Thoracic aorta (tissue), 2 donors: ENCODE measurements at places on chromosomes 4 and X.

DNA sequence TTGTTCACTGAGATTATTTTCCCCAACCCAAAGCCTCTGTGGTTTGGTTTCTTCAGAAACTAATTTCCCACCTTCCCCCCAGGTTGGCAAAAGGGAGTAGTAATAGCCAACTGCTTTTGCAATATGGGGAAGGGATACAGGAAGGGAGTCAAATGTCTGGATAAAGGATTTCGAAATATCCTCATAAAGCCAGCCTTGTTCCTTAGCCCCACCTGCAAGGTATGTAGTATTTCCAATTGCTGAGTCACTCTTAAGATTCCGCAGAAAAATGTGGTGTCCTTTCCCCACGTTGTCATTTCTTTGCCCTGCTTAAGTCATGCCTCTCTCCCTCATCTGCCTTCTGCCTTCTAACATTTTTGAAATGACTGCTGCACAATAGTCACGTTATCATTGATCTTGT, 138.8 kb upstream of the DCAF8L1 start:
- no peak overlapping the region for H3K4me3 ChIP-seq
- DNase-seq, result no peak
- no peak overlapping the region for H3K27ac ChIP-seq

- no peaks in the 10 kb centered on the region for H3K36me3 ChIP-seq
- no peak overlapping the region for H3K27ac ChIP-seq
- no peaks in the 10 kb centered on the region for H3K27me3 ChIP-seq
- DNase-seq, result no peak
Observed at GRCh38 chr4:69717778-69718177, 42.6 kb downstream of the SULT1B1 start.

GRCh38 chr4:151455212-151455611, 46.2 kb downstream of the FHIP1A start:
- no peak overlapping the region for H3K4me3 ChIP-seq
- DNase-seq, result no peak
- no peak overlapping the region for H3K27ac ChIP-seq

- H3K27me3 ChIP-seq, result no peaks in the 10 kb centered on the region
- H3K36me3 ChIP-seq, result no peaks in the 10 kb centered on the region
- H3K4me1 ChIP-seq, result no peaks in the 10 kb centered on the region
- no peak overlapping the region for H3K4me3 ChIP-seq
- no peak overlapping the region for H3K27ac ChIP-seq
Observed at GRCh38 chr4:122603156-122603574, 17.7 kb downstream of the IL21 start.

- no peaks in the 10 kb centered on the region for H3K27me3 ChIP-seq
- H3K4me3 ChIP-seq, result no peak overlapping the region
- H3K36me3 ChIP-seq, result no peaks in the 10 kb centered on the region
- DNase-seq, result no peak
- no peaks in the 10 kb centered on the region for H3K4me1 ChIP-seq
Observed at GRCh38 chr4:3835527-3836405, 69.6 kb downstream of the ADRA2C start.

DNA sequence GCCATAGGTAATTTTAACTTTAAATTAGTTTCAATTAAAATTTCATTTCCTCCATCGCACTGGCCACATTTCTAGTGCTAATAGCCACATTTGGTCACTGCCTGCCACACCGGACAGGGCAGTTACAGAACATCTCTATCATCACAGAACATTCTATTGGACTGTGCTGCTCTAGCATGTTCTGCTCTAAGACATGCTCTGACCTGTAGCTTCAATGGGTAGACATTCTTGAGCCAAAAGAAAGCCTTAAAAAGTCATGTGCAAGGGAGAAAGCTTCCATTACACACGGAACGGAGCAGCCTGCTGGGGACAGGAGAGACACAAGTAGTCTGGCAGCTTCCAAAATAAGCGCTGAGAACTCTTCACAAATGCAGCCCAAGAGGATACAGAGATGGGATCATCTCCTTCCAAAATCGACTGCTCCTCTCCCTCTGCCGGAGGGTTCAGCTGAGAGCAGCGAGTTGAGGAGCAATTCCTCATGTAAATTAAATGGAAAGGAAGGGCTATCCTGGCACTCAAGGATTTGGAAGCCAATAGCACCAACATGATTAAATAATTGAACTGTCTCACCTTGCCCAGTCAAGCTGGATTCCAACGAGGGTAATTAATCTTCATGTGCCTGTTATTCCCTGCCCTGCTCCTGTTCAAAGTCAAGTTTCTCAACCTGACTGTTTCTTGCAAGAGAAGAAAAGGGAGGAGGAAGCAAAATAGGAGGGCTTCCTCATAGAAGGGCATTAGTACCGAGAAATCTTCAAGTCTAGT, 336.4 kb upstream of the NOCT start:
- peaks cover 20% of the 10 kb centered on the region for H3K4me1 ChIP-seq
- DNase-seq, result no peak
- H3K36me3 ChIP-seq, result no peaks in the 10 kb centered on the region
- no peak overlapping the region for H3K4me3 ChIP-seq
- H3K27me3 ChIP-seq, result no peaks in the 10 kb centered on the region
- no peak overlapping the region for H3K27ac ChIP-seq

- no peaks in the 10 kb centered on the region for H3K27me3 ChIP-seq
- no peaks in the 10 kb centered on the region for H3K36me3 ChIP-seq
- no peak for DNase-seq
- H3K27ac ChIP-seq, result no peak overlapping the region
- no peaks in the 10 kb centered on the region for H3K4me1 ChIP-seq
Observed at GRCh38 chrX:12210971-12211370, 72.7 kb downstream of the FRMPD4 start.

- no peaks in the 10 kb centered on the region for H3K36me3 ChIP-seq
- H3K27me3 ChIP-seq, result no peaks in the 10 kb centered on the region
- no peak for DNase-seq
- H3K27ac ChIP-seq, result no peak overlapping the region
- H3K4me1 ChIP-seq, result no peaks in the 10 kb centered on the region
Observed at GRCh38 chr4:61149278-61149677, 50.8 kb upstream of the ADGRL3 start.

GRCh38 chr4:60389633-60390032, 810.5 kb upstream of the ADGRL3 start:
- H3K4me1 ChIP-seq, result no peaks in the 10 kb centered on the region
- no peak for DNase-seq
- H3K4me3 ChIP-seq, result no peak overlapping the region

DNA sequence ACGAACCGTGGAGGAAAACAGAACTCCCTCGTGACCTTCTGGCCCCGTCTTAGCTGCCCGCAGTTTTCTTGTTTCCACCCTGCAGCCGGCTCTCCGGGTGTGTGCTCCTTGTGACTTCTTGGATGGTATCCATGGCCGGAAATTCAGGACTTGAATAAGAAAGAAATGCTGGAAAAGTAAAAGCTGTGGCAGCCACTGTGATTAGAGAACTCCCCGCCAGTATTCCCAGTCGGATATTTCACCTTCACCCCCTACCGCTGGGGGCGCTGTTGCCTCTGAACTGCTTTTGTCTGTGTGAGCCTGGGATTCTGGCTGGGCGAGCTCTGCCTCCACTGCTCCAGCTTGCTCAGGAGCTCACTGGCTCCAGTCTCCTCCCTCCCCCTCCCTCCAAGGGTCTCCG, 41.5 kb upstream of the CYP4V2 start:
- no peaks in the 10 kb centered on the region for H3K27me3 ChIP-seq
- H3K27ac ChIP-seq, result no peak overlapping the region
- H3K4me3 ChIP-seq, result peak overlapping the region; percentile 18
- peaks cover 5% of the 10 kb centered on the region for H3K4me1 ChIP-seq
- no peaks in the 10 kb centered on the region for H3K36me3 ChIP-seq

DNA sequence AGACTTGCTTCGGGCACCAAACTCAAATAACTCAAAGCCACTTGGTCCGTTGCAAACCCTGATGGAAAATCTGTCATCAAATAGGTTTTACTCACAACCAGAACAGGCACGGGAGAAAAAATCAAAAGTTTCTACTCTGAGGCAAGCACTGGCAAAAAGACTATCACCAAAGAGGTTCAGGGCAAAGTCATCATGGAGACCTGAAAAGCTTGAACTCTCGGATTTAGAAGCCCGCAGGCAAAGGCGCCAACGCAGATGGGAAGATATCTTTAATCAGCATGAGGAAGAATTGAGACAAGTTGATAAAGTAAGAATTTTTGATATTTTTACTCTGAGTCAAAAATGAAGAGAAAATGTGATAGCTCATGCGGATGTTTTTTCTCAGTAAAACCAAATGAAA, 87.2 kb downstream of the NRK start:
- no peaks in the 10 kb centered on the region for H3K36me3 ChIP-seq
- DNase-seq, result no peak
- no peaks in the 10 kb centered on the region for H3K4me1 ChIP-seq
- no peak overlapping the region for H3K4me3 ChIP-seq

GRCh38 chr4:182560358-182560757, 317.2 kb downstream of the TENM3 start:
- H3K27me3 ChIP-seq, result no peaks in the 10 kb centered on the region
- no peak overlapping the region for H3K27ac ChIP-seq
- DNase-seq, result no peak
- no peaks in the 10 kb centered on the region for H3K4me1 ChIP-seq
- no peak overlapping the region for H3K4me3 ChIP-seq

DNA sequence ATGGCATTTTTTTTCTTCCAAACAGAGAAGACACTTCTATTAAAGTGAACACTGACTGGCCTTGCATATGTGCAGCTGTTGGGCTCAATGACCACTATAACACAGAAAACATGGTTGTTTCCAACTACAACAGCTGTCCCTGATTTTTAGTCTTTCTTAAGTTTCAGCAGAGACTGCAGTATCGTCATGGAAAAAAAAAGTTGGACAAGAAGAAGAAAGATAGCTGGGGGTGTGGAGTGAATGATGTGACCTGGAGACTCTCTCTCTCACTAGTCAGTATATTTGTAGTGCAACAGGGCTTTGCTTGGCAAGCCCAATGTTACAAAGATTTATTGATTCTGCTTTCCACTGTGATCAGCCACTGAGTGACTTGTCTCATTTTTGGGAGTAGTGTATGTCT, 29.5 kb upstream of the C4orf54 start:
- H3K36me3 ChIP-seq, result no peaks in the 10 kb centered on the region
- no peak overlapping the region for H3K27ac ChIP-seq
- no peaks in the 10 kb centered on the region for H3K27me3 ChIP-seq
- no peak overlapping the region for H3K4me3 ChIP-seq
- H3K4me1 ChIP-seq, result no peaks in the 10 kb centered on the region

GRCh38 chr4:185215261-185215660, 5.9 kb downstream of the SNX25 start:
- peaks cover 67% of the 10 kb centered on the region for H3K4me1 ChIP-seq
- DNase-seq, result no peak
- no peaks in the 10 kb centered on the region for H3K27me3 ChIP-seq
- H3K36me3 ChIP-seq, result no peaks in the 10 kb centered on the region
- peak overlapping the region; percentile 20 for H3K27ac ChIP-seq

DNA sequence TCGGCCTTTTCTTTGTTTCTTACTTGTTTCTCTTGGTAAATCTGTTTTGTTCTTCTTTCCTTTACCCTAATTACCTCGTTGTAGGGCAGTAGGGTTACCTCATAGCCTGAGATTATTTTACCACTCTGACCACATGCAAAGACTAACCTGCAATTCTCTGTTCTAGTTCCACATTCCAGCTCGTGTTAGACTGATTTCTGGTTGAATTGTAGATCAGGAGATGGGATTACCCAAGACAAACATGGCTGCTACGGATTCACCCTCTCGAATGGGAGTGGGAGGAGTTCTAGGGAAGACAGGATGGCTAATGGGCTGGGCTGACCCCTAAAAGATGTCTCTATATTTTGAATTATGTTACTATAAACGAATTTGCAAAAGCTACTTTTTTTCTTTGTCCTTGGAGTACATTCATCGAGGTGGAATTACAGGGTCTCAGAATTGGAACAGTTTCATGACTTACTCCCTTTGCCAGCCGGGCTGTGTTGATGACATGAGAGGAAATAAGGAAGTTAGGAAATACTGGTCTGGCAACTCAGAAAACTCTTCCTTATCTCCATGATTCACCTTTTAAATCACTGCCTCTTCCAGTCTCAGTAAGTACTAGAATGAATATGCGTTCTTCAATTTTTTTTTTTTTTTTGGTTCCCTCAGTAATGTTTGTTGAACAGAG, 36.7 kb upstream of the FBXW7 start:
- no peaks in the 10 kb centered on the region for H3K4me1 ChIP-seq
- H3K36me3 ChIP-seq, result no peaks in the 10 kb centered on the region
- no peaks in the 10 kb centered on the region for H3K27me3 ChIP-seq
- no peak overlapping the region for H3K4me3 ChIP-seq

GRCh38 chrX:3066555-3066954, 25.3 kb downstream of the ARSF start:
- no peak for DNase-seq
- no peaks in the 10 kb centered on the region for H3K27me3 ChIP-seq
- H3K4me1 ChIP-seq, result no peaks in the 10 kb centered on the region
- H3K36me3 ChIP-seq, result no peaks in the 10 kb centered on the region
- H3K27ac ChIP-seq, result no peak overlapping the region

DNA sequence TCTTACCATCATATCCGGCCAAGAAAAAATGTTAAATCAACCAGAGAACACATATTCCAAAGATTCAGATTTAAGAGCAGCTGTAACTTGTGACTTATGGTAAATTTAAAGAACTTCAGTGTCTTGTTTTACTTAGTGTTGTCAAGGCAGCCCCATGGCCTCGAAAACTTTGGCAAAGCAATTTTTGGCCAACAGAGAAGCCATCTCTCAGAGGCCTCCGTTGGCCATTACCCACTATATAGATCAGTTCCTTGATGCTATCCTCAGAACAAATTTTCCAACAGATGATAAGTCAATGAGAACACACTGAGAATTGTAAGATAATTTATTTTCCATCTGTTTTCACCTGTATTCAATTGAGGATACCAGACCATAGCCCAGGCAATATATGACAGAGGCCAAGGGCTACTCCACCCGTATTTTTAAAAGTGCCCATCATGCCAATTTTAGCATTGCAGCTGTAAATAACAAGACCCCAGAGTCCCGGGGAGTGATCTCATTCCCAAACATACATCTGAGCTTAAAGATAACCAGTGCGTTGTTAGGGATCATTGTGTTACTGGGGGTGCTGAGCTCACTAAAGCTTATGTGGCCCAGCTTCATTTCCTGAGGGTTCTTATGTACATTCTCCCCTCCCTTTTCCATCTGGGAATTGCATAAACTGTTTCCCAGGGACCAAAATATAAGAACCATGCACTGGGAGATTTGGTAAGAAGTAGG, 50.0 kb upstream of the PDHA1 start:
- H3K27ac ChIP-seq, result no peak overlapping the region
- no peaks in the 10 kb centered on the region for H3K27me3 ChIP-seq
- H3K4me1 ChIP-seq, result no peaks in the 10 kb centered on the region
- H3K4me3 ChIP-seq, result no peak overlapping the region
- no peak for DNase-seq
